LHCN-M2 (cell line): ENCODE measurements at places on chromosomes 5 and 9.

DNA sequence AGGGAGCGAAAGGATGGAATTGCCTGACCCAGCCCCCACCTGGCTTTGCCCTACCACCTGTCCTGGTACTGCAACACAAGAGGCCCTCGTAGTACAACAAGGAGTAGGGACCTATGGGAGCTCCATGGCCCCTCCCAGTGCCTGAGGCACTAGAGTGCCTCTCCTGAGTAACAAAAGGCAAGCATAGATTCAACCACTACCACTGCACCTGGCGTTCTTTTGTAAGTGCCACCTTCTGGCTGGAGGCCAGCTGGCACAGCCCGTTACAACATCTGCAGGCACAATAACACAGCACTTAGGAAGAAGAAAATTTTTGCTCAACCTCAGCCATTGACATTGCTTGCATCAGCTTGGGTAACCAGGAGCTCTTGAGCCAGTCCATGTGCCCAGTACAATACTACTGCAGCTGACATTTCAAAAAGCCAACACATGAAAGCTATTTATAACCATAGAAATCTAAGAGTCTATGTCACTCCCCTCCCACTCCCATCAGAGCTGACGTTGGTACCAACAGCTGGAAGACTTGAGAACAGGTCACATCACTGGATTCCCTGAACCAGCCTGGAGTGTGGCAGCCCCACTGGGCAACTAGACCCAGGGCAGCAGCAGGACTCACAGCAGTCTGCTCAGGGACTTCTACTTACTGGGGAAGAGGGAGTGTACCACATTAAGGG, 17.7 kb upstream of the FAM174A start:
- peak; percentile 8 for DNase-seq

DNA sequence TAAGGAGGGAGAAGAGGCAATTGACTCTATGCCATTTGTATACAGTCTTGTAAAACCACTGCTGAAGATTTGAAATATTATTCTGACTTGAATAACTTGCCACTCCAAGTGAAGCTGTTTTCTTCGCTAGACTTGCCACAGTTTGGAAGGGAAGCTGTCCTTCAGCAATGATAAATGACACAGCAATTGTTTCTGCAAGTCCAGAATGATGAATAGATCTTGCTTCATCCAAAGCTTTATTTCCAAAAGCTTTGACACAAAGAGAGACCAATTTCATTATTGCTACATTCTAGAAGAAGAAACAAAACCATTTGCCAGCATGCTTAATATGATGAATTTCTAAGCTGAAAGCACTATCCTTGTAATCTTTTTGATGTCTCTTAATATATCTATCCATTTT, 73.7 kb downstream of the ZNF366 start:
- peak; percentile 87 for DNase-seq

DNA sequence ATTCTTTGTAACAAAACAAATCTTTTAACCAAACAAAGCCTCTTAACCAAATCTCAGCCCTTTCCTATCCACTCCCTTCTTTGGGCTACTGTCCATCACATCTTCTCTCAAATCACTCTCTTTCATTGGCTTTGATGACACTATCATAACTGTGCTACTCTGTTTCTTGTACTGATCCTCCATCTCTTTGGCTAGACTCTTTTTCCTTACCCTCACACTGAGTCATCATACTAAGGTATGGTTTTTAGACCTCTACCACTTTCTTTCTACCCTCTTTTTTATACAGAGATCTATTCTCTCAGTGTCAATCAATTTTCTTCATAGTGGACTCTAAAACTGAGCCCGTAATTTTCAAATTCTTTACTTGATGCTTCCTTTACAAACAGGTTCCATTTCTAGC, 174.9 kb downstream of the RAPGEF6 start:
- DNase-seq: no peak

DNA sequence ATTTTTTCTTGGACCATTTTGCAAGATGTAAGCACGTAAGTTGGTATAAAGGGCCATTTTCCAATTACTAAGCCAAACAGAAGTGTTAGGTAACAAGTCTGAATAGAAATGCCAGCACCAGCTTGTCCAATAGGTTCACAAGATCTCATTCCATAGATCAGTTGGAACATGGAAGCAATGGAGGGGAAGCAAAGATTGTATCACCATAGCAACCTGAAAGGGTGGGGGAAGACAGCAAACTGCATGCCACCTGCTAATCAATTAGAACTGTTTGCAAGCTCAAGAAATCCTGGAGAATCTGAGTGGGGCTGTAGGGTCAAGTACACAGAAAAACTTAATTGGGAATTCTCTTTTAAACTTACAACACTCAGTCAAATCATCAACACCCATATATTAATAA, 264.9 kb upstream of the EFNA5 start:
- DNase-seq: no peak

DNA sequence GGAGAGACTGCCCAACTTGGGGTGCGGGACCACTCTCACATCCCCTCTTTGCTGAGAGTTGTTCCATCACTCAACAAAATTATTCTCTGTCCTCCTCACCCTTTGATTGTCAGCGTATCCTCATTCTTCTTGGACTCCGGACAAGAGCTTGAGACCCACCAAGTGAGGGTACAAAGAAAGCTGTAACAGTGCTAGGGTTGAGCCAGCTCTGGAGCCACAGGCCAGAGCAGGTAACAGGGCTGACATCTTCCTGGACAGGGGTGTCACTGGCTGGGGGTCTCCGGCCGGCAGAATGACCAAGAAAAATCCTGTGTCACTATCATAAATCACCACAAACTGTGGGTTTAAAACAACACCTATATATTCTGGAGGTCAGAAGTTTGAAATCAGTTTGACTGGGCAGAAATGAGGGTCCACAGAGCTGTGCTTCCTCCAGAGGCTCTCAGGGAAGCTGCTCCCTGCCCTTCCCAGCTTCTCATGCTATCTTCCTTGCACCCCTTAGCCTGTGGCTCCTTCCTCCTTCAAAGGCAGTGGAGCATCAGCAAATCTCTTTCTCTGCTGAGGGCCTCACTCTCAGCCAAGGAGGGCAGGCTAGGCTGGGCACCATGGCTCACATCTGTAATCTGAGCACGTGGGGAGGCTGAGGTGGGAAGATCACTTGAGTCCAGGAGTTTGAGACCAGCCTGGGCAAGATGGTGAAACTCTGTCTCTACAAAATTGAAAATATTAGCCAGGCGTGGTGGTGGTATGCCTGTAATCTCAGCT, 4.1 kb upstream of the BBLN start:
- no peak for DNase-seq

DNA sequence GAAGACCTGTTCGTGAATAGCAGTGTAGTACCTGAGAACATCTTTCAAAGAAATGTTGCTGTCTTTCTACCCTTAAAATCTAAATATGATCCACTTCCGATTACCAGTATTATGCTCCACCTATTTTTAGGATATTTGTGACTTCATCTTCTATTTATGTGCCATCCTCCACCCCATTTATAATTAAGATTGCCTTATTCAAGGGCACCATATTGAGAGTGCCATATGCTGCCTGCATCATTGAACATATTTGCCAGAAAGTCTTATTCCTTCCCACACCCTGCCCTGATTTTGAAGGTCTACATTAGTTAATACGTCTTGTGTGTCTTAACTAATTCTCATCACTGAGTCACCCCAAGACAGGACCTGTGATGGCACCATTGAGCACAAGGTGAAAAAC, 1076.7 kb downstream of the CDH12 start:
- no peak for DNase-seq

DNA sequence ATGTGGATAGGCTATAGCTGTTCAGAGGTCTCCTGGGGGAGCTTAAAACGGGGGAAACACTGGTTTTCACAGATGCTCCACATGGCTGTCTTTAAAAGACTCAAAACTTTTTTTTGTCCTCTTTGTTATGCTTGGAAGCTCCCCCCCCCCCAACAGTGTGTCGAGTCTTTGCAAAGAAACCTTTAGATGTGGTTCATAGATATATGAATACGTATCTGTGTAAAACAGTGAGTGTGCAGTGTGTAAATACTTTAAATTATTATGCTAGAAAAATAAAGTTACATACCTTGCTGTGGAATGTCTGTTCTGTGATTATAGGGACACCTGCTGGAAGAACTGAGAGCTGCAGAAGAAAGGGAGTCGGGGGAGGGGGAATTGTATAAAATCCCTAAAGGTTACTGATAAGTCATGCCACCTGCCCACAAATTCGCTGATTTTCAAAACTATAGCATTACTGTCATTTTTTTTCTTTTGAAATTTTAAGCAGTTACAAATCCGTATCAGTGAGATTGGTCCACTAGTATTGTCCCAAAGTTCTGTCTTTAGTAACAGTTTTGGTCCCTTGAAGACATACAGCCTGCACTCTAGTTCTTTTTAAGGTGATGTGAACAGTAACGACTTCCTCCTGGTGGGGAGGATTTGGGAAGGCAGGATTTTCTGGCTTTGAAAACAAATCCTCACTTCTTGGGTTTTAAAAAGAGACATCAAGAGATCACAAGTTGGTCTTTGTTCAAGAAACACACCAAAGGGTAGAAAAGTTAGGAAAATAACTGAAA, 22.9 kb downstream of the RGMB start:
- peak; percentile 72 for DNase-seq

DNA sequence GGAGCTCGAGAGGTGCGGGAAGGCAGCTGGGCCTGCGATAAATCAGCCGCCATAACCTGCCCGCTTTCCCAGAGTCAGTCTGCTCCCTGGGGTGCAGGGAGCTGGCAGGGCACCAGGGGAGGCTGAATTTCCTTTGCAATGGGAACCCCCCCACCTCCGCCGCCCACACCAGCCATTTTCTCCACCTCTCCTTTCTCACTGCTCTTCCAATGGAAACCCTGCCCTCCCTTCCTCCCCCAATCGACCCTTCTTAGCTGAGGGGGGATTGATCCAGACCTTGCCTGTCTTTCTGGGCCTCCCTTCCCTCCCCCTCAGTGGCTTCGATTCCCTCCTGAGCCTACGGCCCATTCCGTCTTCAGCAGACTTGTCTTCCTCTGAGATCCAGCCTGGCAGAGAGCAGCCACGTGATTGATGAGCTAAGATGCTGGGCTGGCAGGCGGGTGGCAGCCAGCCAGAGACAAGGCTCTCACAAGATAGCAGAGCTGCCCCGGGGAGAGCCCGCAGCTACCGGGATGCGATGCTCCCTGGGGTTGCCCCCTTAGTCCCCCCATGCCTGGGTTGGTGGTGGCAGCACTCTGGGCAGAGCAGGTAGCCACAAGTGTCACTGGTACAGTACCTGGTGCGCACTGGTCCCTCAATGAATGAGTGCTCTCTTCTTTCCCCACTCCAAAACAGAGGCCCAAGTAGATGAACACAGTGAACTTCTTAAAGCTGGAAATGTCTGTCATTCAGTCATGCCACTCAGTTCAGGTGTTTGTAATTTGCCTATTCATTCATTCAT, 53.7 kb upstream of the FABP6 start:
- DNase-seq: peak; percentile 78

GRCh38 chr9:75265525-75265972, 177.2 kb downstream of the OSTF1 start:
- peak; percentile 37 for DNase-seq

DNA sequence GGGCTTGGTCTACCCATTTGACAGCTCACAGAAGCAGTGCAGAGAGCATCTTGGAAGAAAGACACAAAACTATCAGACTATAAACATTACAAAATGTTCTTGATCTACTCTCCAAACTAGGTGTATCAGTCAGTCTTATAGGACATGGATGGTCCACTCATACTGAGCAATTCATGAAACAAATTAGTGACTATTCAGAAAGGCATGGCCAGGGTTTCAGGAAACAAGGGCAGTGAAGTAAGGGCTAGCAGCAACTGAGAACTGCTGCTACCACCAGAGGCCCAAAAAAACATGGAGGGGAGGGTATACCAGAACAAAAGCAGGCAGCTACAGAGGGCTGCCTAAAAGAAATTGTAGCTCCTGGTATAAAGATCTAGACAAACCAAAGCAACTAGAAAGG, 287.0 kb downstream of the PIK3R1 start:
- no peak for DNase-seq

- no peak for DNase-seq
Measured at GRCh38 chr5:141845371-141845851, 32.8 kb downstream of the PCDH1 start.

DNA sequence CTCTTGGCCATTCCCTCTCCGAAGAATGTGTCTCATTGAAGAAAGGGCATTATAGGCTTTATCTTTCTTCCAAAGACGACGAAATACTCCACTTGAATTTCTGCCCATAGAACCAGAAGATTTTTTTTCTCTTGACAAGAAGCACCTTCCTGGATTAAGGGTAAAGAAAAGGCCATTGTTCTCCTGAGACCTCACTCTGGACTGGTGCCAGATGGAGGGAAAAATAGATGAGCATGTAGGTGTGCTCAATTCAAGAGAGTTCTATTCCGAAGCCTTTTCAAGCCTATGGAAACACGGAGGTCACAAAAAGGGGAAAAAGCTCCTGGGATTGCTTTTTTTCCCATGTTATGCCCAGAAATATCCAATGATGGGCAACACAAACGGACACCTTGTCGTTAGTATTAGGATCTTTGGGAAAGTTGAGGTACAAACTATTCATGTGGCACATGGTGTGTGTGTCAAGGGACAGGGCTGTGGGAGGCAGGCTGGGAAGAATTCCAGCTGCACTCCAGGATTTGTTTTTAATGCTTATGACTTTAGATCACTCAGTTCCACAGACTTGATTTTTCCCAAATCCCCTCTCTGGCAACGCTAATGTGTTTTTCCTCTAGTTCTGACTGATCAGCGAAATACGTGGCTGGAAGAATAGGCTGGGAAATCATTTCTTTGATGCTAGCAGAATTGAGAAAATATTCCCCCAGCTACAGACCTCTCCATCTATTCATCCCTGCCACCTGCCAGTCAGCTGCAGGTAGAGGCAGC, 89.9 kb downstream of the SIL1 start:
- DNase-seq: no peak

- DNase-seq: peak; percentile 20
Measured at GRCh38 chr5:4700069-4700468, 440.1 kb upstream of the ADAMTS16 start.

- DNase-seq: no peak
Measured at GRCh38 chr5:126056352-126056751, 366.9 kb upstream of the GRAMD2B start.

- DNase-seq: no peak
Measured at GRCh38 chr9:134837529-134837928, 43.1 kb upstream of the FCN2 start.

- DNase-seq: no peak
Measured at GRCh38 chr5:179430193-179431175, 85.2 kb upstream of the ADAMTS2 start.

DNA sequence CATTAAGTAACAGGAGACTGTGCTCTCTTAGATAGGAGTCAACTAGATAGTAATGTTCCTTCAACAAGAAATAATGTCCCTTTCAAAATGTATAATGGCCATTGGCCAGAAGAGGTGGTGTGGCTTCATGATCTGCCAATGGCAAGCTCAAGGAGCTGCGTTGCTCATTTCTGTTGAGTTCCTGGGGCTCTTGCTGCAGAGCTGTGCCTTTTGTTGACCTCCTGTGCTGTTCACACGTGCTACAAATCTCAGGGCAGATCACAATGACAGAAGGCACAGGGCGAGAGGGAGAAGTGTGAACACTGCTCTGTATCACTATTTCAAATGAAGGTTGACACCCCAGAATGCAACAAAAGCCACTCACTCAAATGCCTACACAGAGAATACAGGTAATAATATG, 16.0 kb upstream of the TBC1D2 start:
- DNase-seq: no peak
